ENCODE measurements at places on chromosomes 16 and 17.

GRCh38 chr17:80123791-80124190, 22.4 kb downstream of the GAA start:
- no peak for DNase-seq

DNA sequence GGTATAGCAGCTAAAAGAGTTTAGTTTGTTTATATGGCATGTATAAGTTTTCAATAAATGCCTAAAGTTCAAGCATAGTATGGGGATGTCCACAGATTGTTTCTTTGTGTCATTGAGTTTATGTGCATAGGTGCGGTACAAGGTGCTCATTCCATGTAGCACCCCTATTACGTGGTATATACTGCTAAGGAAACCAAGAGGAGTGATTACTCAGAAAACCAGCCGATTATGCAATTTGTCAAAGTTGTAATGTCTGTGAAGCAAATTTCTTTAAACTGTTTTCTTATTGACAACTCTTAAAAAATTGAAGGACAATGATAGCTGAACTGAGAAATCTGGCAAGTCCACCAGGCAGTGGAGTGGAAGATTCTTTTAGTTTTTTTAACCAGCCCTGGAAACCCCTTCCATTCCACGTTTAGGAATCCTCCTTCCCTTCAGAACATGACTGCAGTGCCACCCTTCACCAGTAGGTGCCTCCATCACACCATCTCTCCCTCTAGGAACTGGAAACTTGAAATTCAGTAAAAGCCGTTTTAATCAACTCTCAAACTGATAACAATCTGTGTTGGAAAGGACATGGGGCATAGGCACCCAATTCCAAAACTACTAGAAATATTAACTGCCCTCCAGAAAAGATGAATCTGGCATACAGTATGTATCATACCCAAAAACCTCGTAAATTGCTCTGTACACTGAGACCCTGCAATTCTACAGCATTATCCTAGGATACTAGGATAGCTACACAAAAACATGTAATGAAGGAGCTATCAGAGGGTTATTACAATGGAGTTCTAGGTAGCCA, 43.5 kb downstream of the REXO5 start:
- DNase-seq: peak; percentile 71

- no peak for DNase-seq
These were observed 51.4 kb downstream of the SOCS1 start for GRCh38 chr16:11204513-11205047.

- DNase-seq: no peak
These were observed 43.3 kb upstream of the CHMP6 start for GRCh38 chr17:80948019-80948975.

DNA sequence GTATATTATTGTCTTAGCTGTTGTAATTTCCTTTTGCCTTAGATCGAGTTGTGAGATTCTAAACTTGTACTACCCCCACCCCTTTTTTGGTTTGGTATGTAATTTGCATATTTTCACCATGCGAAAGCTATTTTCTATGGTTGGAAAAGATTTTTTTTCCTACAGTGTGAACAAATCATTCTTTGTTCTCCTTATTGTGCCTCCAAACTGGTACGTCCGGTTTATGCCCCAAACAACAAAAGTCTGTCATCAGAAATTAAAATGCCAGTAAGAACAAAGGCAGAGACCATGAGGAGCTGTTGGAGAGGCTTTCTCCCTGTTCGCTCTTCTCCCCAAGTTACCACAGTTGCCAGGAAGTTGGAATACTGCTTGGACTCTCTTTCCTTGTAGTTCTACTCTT, 66.1 kb downstream of the BCAS3 start:
- DNase-seq: no peak

GRCh38 chr17:4182043-4182442, 39.0 kb downstream of the CYB5D2 start:
- DNase-seq: peak; percentile 80

Measured in NCI-H2171 treated with DMSO at 0.1 percent for 48 hours (cell line).